Natural killer cell (primary cell): ENCODE measurements at places on chromosomes 6 and 20. TPM values are rescaled to one million over a fixed set of nuclear protein-coding genes. Genes with fewer than 3 reads are reported as not detected.

The UTRN gene
- 591 TPM for total RNA-seq

The WFDC10B gene
- not detected for total RNA-seq

The MYLK4 gene
- 0.88 TPM for total RNA-seq

The PHACTR2 gene
- 24.9 TPM for total RNA-seq

The BHLHE23 gene
- total RNA-seq = not detected

The SIRPD gene
- not detected for total RNA-seq

The HUS1B gene
- 1.5 TPM for total RNA-seq

GRCh38 chr6:111353912-111354462, 129.0 kb downstream of the REV3L start:
- no peak for DNase-seq

DNA sequence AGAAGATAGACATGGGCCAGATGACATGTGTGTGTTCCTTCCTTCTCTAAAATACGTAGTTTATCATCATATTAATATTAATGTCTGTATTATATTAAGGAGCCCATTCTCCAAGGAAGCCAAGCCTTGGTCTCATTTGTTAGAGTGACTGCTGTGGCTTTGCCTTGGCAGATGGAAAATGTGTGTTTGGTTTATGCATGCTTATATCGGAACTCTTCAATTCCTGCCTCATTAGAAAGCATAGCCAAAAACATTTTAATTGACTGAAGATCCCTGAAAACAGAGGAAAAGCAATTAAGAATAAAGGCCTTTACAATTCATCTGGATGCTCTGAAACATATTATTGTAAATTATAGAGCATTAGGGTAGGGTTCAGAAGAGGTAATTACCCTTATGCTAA, 106.4 kb downstream of the COL9A1 start:
- DNase-seq = no peak

DNA sequence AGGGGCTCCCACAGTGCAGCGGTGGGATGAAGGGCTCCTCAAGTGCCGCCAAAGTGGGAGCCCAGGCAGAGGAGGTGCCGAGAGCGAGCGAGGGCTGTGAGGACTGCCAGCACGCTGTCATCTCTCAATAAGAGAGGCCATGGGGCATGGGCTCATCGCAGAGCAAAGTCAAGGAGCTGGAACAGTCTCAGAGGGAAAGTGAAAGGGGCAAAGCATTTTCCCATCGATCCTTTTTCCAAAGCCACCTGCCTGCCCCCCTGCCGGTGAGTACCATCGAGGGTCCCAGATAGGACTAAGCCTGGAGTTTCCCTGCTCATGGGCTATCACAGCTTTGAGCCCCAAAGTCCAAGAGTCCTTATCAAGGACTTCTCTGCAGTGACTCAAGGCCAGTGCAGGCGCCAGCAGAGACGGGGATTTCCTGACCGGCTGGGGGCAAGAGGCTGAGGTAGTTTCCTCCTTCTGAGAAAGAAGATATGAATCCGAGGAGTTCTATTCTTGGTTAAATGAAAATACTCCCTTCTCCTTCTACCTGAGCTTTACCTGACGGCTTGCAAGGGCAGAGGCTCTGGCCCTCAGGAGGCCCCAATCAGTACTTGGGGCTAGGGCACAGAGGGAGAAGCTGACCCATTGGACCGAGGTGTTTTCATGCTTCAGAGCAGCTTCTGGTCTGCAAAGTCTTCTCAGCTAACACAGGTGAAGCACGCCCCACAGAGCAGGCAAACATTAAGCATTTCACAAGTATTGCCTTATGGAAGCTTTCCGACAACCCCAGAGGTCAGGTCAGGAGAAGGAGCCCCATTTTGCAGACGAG, 22.6 kb downstream of the ETV7 start:
- no peak for DNase-seq

DNA sequence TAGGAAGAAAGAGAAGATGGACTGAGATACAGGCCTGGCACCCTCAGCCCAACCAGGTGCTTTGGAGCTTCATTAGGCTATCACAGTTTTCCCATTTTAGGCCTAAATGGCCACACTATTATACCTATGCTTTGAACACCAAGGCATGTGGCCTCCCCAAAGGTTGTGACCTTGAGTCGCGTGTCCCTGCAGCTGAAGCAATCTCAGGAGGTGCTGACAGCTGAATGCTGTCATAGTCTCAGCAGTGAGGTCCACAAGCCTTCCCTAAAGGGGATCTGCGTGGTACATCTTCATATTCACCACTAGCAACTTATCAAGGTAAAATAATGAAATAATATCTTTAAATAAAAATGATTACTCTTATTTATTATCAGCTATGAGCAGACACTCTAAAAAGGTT, 707.9 kb upstream of the NRSN1 start:
- DNase-seq = no peak

GRCh38 chr20:37151529-37151928, 27.6 kb upstream of the RPN2 start:
- no peak for DNase-seq

GRCh38 chr6:130514712-130515111, 148.9 kb downstream of the TMEM200A start:
- no peak for DNase-seq

DNA sequence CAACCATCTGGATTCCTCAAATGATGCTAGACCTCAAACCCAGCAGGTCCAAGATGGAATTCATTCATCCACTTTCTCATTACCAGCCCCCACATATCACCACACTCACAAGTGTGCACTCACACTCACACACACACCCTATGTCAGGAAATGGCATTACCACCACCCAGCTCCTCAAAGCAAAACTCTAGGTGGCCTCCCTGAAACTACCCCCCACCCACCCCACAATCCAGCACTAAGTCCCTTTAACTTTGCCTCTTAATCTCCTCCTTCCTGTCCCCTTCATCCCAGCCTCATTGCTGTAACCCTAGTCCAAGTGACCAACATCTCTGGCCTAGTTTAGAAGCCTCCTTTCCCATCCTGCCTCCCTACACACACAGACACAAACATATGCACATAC, 109.4 kb downstream of the TNFAIP3 start:
- no peak for DNase-seq

DNA sequence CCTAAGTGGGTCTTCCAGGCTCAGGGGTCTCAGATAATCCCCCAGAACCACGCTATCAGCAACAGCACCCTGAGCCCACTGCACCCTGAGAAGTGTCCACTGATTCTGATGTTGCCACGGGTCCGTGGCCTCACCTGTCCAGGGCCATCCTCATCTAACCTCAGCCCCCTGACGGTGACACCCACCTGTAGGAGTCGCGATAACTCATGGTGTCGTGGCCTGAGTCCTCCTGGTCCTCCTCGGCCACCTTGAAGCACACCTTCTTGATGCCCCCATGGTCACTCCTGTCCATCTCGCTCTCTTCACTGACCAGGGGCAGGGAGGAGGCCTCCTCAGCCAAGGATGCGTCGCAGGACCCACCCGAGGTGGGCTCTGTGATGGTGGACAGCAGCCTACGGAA, 182.1 kb downstream of the PREX1 start:
- no peak for DNase-seq

DNA sequence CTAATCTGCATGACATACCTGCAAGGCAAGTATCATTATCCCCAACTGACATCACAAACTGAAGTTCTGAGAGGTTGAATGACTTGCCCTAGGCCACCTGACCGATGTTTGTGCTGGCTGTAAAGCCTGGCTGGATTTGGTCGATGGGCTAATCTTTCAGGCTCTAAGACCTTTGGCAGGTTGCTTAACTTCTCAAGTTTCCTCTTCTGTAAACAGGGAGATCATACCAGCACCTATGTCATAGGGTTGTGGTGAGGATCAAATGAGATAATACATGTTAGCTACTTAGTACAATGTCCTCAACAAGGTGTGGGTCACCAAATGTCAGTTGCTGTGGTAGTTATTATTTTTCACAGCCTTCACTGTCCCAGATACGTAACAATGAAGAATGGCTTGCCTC, 14.2 kb downstream of the ANKRD66 start:
- DNase-seq = no peak

DNA sequence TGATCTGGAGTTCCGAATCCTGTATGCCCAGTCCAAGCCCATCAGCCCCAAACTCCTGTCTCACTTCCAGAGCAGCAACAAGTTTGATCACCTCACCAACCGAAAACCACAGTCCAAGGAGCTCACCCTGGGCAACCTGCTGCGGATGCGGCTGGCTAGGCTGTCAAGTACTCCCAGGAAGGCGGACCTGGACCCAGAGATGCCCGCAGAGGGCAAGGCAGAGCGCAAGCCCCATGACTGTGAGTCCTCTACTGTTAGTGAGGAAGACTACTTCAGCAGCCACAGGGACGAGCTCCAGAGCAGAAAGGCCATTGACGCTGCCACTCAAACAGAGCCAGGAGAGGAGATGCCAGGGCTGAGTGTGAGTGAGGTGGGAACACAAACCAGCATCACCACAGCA, 10.5 kb upstream of the DHX35 start:
- no peak for DNase-seq

- no peak for DNase-seq
Measured at GRCh38 chr6:41181566-41181965, 18.6 kb upstream of the TREM2 start.

GRCh38 chr6:49299279-49299678, 163.8 kb downstream of the MMUT start:
- no peak for DNase-seq

DNA sequence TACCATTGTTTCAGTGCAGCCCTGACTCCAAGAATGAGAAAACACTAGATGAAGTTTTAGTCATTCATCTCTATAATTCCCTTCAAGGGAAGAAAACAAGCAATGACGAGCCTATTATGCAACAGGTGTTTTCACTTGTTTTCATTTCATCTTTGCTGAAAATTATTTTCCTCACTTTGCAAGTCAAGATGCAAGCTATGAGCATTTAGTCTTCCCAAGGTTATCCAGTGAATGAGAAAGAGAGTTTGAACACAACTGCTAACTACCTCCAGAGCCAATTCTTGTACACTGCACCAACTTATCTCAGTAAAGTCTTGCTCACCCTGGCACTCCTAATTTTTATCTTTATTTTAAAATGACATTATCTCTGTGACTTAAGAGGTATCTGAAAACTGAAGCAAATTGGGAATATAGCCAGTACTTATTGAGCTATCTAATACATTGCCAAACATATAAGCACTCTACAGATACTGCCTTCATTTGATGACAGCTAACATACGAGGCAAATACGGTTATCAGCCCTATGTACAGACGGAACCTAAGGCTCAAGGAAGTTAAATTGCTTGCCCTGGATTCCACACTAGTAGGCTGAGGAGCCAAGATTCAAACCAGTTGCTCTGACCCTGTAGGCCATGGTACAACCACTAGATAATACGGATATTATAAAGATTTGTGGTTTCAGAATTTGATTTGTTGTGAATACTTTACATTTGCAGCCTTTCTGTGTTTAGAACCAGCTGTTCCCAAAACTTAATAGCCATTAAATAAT, 36.8 kb downstream of the MOXD1 start:
- no peak for DNase-seq

DNA sequence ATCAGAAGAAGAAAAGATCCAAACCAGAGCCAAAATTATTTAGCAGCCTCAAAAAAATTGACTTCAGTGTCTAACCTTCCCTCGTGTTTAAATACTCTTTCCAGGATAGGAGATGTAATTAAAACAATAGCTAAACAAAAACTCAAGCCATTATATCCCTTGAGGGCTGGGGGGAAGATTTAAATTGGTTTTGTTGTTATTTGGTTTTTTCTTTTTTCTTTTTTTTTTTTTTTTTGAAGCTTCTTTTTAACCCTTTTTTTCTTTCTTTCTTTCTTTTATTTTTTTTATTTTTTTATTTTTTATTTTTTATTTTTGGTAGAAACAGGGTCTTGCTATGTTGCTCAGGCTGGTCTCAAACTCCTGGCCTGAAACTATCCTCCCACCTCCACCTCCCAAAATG, 269.0 kb downstream of the KHDC1L start:
- DNase-seq = no peak

DNA sequence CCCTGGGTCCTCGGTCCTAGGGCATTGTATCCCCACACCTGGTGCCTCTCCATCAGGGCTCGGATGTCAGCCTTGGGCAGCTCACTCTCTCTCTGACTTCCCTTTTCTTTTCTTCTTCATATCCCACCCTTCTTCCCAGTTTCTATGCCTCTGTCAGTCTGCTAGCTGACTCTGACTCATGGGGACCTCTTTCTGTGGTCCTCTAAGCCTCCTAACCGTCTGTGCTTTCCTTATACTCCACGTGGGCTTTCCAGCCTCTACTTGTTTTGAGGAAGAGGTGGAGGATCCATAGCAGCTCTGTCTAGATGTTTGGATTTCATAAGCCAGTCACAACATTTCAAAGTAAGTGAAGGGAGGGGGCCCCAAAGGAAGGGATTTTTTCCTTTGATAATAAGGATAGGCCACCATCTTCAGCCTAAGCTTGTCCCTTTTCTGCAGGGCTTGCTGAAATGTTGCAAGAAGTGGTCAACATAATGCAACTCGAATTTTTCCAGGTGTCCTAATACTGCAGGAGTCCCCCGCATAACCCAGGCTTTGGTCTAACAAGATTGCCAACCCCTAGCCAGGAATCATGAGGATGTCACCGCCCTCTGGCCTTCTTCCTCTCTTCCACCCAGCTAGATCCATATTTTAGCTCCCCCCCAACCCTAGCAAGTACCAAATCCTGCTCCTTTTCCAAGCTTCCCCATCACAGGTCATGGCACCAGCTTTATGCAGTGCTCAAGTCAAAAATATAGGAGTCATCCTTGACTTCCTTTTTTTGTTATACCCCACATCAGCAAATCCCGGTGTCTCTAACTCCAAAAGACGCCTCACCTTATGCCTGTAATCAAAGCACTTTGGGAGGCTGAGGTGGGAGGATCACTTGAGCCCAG, 8.7 kb upstream of the PLTP start:
- no peak for DNase-seq

GRCh38 chr6:144195671-144196270, 45.5 kb downstream of the STX11 start:
- no peak for DNase-seq

GRCh38 chr6:158605266-158605878, 39.2 kb downstream of the DYNLT1 start:
- DNase-seq = peak; percentile 77

GRCh38 chr20:62739581-62740285, 31.1 kb downstream of the NTSR1 start:
- peak; percentile 61 for DNase-seq

GRCh38 chr6:157261606-157262005, 61.7 kb downstream of the TMEM242 start:
- DNase-seq = no peak

GRCh38 chr6:44932651-44933091, 395.5 kb upstream of the RUNX2 start:
- peak; percentile 81 for DNase-seq

DNA sequence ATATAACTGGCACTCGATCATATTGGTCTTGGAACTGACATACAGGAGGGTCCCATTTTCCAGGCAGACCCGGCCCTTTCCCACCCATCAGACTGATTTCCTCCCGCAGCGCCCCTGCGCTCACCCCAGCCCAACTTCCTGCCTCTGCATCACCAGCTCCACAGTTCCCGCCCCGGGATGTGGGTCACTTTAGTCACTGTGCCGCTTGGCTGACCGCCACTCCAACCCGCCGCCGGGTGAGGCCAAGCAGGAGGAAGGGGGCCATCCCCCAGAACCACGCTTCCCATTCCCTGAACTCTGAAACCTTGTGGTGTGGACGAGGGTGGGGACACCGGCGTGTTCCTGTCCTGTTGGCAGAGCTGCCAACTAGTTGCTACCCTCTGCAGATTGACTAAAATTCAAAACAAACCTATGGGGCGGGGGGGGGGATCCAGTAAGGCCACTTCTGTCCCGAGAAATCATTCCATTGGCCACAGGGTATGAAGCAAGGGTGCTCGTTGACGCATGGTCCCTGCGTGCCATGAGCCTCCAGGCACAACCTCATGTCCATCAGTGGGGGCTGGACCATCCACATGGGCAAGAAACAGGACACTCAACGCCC, 12.3 kb downstream of the TGM2 start:
- DNase-seq = peak; percentile 28
